SK-MEL-5 (cell line): ENCODE measurements at places on chromosomes 5 and 9.

GRCh38 chr9:98129451-98129881 is 10.4 kb upstream of the TRIM14 start:
- no peak for DNase-seq

DNA sequence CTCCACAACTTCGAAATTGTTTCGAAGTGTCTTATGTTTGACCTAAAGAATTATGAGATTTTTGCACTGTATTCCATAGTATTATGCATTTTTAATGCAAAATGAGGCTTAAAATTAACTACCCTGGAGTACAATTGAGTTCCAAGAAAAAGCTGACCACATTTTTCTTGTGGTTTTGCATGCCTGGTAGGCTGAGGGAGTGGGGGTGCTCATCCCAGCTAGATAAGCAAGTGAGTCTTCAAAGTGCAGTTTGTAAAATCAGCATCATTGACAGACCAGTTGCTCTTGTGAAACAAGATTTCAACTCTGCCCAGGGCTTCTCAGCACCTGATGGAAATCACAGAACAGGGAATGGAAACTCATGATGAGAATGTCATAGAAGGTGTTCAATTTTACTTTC is 17.0 kb upstream of the NDUFS4 start:
- no peak for DNase-seq

GRCh38 chr9:84953797-84954705 is 284.5 kb downstream of the NTRK2 start:
- DNase-seq: peak; percentile 76

DNA sequence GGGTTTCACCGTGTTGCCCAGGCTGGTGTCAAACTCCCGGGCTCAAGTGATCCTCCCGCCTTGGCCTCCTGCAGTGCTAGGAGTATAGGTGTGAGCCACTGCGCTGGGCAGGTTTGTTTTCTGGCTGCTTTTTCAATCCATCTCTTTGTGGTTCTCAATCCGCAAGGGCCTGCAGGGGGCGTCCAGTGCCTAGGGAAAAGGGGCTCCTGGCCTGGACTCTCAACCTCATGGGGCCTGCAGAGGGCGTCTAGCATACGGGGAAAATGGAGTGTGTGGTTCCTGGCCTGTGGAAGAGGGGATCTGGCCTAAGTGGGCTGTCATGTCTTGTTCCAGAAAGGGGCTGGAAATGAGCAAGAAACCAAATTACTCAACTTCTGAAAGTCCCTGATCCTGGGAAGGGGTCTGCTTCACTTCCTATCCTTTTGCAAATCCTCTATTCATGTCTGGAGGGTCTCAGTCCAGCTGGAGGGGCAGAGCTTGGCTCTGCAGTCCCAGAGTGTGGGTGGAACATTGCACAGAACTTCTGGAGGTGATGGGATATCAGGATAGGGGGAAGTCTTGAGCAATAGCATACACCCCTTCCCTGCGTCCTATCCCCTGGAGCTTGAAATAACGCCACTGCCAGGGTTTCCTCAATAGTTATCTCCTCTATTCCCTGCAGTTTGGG is 12.7 kb upstream of the CCL27 start:
- DNase-seq: peak; percentile 89

- DNase-seq: no peak
Observed at GRCh38 chr5:177489119-177489716, 8.2 kb downstream of the PDLIM7 start.

GRCh38 chr5:73263001-73263710 is 90.2 kb downstream of the TMEM174 start:
- no peak for DNase-seq

- DNase-seq: no peak
Observed at GRCh38 chr9:2765250-2765880, 48.1 kb downstream of the KCNV2 start.

GRCh38 chr9:3224931-3225330 is 300.9 kb downstream of the RFX3 start:
- no peak for DNase-seq

GRCh38 chr5:5881294-5881693 is 458.8 kb downstream of the ICE1 start:
- no peak for DNase-seq

GRCh38 chr9:4594545-4594944 is 67.5 kb upstream of the PLPP6 start:
- no peak for DNase-seq

DNA sequence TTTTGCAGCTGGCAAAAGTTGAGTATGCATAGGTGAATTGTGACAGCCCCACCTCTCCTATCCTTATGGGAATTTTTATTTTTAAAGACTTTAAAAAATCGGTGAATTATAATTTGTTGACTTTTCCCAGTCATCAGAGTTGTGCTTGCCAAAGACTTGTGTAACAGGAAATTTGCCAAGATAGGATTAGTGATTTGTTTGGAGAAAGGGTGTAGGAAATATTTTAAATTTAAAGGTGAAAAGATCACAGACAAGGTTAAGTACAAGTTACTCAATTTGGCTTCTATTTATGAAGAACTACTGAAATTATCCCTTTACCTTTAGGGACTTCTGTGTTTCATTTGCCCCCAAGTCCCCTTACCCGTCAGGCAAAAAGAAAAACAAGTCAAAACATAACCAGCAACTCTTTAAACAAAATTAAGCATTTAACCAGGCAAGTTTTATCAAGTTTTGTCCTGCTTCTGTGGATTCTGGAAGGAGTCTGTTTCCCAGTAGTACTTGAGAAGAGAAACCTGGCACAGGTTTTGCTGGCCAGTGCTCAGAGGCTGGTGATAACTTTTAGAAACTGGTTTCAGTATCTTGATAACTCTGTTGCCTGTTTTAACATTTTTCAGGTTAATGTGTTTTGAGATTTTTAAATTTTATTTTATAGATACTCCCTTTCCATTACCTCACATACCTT is 285.4 kb downstream of the MAST4 start:
- DNase-seq: no peak

DNA sequence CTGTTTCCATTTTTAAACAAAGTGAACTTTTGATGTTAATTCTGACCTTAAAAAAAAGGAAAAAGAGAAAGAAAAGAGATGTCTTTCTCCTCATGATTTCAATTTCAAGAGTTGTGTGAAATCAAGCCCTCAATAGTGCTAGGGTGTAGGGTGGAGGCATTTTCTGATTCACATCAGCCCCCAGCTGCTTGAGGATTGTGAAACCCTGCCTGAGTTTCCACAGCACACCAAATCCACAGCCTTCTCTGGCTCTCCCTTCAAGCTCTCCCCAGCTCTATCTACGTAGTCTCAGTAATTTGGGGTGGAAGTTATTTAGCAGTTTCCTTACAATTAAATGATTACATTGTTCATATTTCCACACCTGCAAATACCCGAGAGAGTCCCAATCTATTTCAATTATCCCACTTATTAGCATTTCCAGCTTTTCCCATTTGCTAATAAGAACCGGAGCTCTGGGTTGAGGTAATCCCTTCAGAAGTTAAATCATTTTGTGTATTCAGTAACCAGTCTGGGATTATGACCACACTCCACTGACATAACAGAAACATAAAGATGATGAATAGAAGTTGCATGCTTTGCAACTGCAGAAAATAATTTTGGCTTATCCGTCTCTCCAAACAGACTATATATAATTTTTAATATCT is 54.9 kb downstream of the MTX3 start:
- DNase-seq: no peak

- DNase-seq: no peak
Observed at GRCh38 chr5:78979909-78980308, 5.2 kb downstream of the ARSB start.

DNA sequence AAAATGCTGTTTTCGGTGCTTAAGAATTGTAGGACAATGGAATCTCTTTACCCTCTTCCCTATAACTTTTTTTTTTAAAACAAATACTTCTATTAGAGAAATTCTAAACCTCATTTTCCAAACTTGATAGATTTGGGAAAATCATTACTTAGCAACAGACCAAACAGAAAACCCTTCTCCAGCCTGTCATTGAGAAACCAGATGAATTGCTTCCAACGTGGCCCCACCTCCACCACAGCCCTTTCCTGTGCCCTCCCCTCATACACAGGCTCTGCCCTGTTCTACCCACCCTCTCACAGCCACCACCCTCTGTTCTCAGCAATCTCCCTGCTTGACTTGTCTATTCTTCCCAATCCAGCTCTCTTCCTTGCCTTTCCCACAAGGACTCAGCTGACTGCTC is 221.2 kb downstream of the DMRT2 start:
- DNase-seq: peak; percentile 2

GRCh38 chr5:143142596-143143435 is 260.7 kb downstream of the NR3C1 start:
- DNase-seq: no peak

- DNase-seq: no peak
Observed at GRCh38 chr9:71767776-71768321, 464 bp downstream of the CEMIP2 start.

- DNase-seq: no peak
Observed at GRCh38 chr5:79301046-79301712, 65.2 kb downstream of the JMY start.

GRCh38 chr5:132831095-132831860 is 831 bp upstream of the SHROOM1 start:
- DNase-seq: no peak

GRCh38 chr5:2269656-2270055 is 386.9 kb upstream of the IRX4 start:
- no peak for DNase-seq

DNA sequence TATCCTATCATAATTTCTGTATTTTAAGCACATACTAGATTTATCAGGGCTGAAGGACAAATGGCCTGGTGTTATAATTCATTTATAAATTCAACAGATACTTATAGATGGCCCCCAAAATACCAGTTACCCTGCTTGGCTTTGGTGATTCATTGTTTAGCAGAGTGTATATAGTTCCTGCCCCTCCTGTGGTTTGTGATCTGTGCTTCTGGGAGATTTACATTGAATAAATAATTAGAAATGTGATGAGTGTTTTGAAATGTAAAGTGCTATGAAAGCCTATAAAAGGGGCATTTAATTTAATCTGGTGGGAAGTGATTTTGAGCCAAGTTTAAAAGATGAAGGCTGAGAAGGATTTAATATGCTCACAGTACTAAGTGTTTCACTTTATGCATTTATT is 36.7 kb upstream of the ZCCHC7 start:
- no peak for DNase-seq

GRCh38 chr5:96817506-96817905 is 9.8 kb upstream of the ERAP1 start:
- DNase-seq: no peak

DNA sequence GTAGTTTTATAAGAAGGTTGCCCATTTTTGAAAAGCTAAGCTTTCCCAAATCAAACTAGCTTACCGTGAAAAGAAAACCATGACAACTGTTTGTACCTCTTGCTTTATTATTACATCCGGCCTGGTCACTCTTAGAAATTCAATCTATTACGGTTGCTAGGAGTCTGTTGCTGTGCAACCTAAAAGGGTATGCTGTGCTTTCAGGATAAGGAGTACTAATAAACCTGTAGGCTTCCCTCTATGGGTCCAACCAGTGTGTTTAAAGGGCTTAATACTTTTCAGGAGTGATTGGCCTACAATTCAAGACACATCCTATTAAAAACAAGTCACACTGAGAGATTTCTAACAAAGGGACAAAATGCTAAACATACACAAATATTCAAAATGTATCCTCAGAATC is 27.1 kb downstream of the RFX3 start:
- no peak for DNase-seq

GRCh38 chr5:61916621-61917620 is 389.1 kb upstream of the KIF2A start:
- DNase-seq: no peak

DNA sequence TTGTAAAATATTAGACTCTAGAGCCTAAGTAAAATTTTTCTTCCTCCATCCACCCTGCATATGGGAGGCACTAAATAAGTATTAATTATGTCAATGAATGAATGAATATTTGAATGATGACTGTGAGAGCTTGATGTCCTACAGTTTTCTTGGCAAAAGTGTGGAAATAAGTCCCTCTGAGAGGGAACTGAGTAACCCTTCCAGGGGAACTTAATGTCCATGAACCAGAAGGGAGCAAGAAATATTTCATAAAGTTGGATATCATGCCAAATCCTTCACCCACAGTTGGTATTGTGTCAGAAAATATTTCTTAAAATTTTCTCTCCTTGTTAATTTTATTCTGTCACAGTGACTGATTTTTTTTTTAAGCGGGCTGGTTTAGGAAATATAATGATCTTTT is 36.6 kb downstream of the NNT start:
- no peak for DNase-seq

DNA sequence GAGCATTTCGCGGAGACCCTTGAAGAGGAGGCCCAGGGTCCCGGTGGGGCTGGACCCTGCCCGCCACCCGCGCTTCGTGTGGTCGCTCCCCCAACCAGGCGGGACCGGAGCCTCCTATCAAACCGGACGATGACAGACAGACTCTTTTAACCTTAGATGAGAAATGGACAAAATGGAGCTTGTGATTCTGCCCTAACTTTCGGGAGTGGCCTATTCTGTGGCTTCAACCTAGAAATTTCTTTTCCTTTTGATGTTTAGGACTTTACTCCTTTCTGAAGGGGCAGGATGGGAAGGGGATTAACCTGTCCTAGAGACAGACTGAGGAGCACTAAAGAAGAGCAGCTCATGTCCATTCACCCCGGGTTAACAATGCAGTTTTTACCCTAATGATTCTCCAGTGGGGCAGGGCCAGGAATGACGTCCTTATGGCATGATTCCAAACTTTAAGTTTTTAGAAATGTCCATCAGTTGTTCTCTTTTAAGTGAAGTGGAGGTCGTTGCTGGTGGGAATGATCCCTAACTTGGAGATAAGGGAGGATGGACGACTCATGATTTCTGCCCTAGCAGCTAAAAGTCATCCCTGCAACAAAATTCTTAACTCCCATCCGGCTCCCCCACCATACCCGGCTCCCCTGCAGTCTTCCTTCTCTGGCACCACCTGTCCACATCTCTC is 1.0 kb downstream of the NIPSNAP3A start:
- DNase-seq: peak; percentile 34

- DNase-seq: peak; percentile 8
Observed at GRCh38 chr5:62717301-62717933, 138.8 kb downstream of the LRRC70 start.

DNA sequence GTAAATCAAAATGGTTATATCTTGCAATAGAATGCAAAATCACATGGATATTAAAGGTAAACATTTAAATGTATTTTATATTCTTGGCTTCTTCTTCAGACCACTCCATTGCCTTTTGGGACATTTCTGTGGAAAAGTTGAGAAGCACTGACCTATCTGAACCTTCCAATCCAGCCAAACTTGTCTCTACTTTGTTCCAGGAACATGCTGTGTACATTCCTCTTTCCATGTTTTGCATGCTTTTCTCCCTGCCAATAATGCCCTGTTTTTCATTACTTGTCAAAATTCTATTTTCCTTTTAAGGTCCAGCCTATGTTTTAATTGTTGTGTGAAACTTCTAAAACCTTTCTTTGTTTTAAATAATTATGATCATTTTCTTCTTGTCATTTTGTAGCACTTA is 28.3 kb downstream of the JAK2 start:
- DNase-seq: no peak

- no peak for DNase-seq
Observed at GRCh38 chr5:138364576-138364975, 12.1 kb downstream of the KDM3B start.
